ENCODE measurements at places on chromosomes 1 and 21. TPM values are rescaled to one million over a fixed set of nuclear protein-coding genes. Genes with fewer than 3 reads are reported as not detected.

- DNase-seq: peak; percentile 90
Observed at GRCh38 chr1:180188091-180188506, 33.4 kb downstream of the QSOX1 start.

DNA sequence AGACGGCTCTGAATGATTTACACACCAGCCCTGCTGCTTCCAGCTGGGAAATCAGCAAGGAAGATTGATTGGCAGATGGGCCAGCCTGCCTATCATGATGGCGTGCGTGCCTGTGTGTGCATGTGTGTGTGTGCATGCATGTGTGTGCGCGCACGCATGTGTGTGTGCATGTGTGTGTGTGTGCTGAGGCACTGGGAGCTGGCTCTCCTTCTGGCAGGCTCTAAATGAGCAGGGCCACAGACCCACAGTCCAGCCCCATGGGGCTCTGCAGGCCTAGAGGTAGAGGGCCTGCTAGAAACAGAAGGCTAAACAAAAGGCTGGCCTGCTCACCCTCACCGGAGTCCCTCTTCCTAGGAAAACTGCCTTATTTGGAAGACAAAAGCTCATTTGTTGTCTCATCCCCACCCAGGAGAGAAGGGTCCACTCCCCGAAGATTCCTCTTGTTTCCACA, 6.0 kb downstream of the KLHDC8A start:
- DNase-seq: no peak

DNA sequence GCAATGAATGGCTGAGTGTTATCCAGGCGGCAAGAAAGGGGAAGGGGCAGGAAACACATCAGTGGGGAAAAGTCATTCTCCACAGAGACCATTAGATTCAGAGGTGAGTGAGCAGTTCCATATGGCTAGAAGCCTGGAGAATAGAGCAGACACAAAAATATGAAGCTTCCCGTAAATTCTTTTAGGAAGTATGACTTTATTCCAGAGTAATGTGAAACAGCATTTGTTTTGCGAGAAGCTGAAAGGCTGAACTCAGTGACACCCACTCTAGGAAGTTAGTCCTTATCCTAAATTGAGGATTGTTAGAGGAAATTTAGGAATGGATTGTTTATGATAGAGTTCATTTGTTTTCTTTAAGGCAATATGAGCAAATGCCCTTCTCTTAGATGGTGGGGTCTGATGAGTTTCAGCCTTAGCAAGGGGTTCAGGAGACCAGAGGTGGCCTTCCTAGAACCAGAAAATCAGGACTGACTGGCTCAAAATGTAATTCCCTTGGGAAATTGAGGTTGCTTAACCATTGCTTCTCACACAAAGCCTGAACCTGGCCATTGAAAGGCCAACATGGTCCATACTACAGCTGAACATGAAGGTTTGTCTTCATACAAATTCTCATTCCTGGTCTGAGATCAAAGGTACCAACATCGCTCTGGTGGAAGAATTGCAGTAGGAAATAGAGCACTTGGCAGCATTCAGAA, 167.5 kb downstream of the TPR start:
- DNase-seq: no peak

DNA sequence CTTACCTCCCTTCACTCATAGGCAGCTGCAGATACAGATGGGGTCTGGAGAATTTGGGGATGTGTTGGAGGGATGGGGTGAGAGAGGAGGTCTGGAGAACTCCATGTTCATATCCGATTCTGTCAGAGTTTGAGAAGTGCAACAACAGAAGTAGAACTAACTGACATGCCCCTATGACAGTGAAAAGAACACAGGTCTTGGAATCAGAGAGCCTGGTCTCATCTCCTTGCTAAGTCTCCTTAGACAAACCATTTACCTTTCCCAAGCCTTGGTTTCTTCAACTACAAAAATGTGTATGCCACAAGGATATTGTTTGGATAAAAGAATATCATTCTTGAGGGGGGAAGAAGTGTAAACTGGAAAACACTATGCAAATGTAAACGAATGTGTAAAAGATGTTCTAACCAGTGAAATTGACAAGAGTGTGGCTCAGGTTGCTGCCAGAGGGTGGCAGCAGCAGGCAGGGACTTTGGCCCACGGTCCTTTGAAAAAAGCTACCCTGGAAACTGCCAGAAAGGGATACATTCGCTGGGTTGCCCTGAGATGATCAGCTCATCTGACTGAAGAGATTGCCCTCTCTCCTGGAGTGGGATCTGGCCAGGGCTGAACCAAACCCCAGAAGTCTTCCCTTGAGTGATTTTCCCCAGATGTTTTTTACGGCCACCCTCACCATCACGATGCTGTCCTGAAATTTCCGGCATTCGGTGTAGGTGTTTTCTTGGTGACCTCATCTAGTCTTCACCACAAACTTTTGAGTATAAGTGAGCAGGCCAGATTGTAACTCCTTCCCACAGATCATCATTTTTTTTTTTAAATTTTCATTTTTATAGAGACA, 17.0 kb upstream of the CD2 start:
- DNase-seq: peak; percentile 64

DNA sequence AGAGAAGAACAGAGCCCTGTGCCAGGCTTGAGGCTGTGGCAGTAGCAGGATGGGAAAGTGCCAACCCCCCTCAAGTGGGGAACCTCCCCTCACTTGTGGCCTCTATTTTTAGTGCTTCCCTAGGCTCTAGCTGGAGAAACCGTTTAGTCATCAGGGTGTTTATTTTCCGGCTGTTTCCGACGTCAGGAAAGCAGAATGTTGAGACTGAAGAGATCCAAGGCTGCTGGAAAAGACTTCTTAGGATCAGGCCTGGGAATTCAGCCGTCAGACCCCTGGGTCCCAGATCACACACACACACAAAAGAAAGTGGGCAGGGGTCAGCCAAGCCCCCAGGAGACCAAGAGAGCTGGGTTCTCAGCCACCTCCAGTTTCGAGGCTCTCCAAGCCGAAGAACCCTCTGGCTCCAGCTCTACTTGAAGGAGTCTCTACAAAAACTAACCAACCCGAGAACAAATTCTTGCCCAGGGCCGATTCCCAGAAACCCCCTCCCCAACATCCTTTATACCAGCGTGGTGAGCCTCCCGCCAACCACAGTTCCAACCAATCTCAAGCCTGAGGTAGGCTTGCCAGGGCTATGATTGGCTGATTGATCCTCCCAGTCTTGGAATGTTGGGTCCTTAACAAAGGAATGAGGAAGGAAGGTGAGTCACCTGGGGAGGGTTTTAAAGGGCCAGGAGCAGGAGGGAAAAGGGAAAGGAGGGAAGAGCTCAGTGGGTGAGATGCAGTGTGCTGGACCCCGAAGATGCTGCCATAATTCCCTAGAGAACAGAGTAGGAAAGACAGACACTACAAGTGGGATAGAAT, 2.5 kb upstream of the MEF2D start:
- DNase-seq: peak; percentile 96

DNA sequence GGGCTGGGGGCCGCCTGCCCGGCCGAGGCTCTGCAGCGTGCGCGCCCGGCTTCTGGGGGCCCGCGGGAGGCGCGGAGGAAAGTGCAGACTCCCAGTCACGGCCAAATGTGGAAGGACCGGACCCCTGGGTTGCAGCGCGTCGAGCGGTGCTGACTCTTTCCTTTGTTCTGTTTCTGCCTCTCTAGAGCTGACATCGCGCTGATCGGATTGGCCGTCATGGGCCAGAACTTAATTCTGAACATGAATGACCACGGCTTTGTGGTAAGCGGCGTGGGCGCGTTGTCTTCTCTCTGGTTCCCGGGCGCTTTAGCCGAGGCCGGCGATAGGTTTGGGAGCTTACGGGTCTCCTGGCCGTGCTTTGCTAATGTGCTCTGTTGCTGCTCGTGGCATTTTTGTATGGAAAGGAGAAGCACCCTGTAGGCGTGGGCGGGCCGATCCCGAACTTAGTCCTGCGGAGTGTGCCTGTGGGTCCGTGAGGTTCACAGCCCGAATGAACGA, 629 bp downstream of the PGD start:
- DNase-seq: peak; percentile 33

DNA sequence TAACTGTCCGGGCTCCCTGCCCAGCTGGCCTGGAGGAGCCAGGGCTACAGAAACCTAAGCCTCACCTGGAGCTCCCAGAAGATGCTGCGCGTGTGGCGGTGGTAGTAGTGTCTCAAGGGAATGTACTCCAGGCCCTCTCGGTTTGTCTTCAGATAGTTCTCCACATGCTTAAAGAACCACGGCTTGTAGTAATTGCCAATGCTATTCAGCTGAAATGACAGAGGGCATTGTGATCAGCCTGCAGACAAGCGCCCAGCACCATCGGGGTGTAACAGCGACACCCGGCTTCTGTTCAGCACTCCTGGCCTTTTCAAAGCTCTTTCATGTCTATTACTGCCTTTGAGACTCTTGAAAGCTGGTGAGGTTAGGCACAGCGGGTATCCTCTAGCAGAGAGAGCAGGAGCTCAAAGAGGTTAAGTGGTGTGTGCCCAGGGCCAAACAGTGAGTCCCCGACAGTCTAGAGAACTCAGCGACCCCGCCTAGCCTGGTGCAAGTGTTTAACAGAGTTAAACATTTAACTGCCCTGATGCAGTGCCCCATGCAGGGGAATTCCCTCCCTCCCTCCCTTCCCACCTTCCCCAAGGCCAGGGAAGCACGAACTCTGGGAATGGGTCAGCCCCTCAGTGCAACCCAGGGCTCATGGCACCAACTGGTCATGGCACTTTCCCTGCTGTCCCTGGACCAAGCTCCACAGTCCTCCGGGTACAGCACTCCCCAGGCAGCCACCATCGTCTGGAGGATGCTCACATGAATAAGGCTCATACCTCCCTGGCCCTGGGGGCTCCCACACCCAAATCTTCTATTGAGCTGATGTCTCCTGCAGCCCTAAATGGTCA, 21.5 kb downstream of the DHCR24 start:
- DNase-seq: no peak

- no peak for DNase-seq
Observed at GRCh38 chr1:25802915-25803314, 2.9 kb downstream of the SELENON start.

LCE1E gene
- total RNA-seq: 5.2 TPM

HUNK gene
- not detected for total RNA-seq
